ENCODE measurements at places on chromosomes 6 and 20. TPM values are rescaled to one million over a fixed set of nuclear protein-coding genes. Genes with fewer than 3 reads are reported as not detected.

Gene PLAGL1
- total RNA-seq = 16.3 TPM

Gene DEFB124
- not detected for total RNA-seq

Gene BEND6
- total RNA-seq = not detected

Gene JAG1
- 0.15 TPM for total RNA-seq

Gene KHDC1L
- not detected for total RNA-seq

Gene WRNIP1
- total RNA-seq = 32.8 TPM

Gene PRSS16
- total RNA-seq = 2.3 TPM

Gene HMGA1
- total RNA-seq = 429 TPM

Gene KLHDC3
- 52.3 TPM for total RNA-seq

Gene TXNDC5
- total RNA-seq = 64.5 TPM

Gene ZBTB12
- total RNA-seq = 2.0 TPM

Gene C6orf58
- total RNA-seq = not detected

Gene ARMC2
- 7.9 TPM for total RNA-seq

Gene ENPP4
- total RNA-seq = 8.8 TPM

Gene CCDC170
- not detected for total RNA-seq

Gene SLPI
- not detected for total RNA-seq

Gene EDN3
- total RNA-seq = 0.10 TPM

Gene NOX3
- total RNA-seq = not detected

Gene PARD6B
- total RNA-seq = 6.3 TPM

Gene STK38
- total RNA-seq = 27.5 TPM

Gene C20orf144
- 0.31 TPM for total RNA-seq

Gene ABCC10
- total RNA-seq = 31.9 TPM

Gene DLL1
- total RNA-seq = 0.41 TPM

Gene PI3
- not detected for total RNA-seq

Gene MAP7
- 1.3 TPM for total RNA-seq

Gene STX7
- 19.0 TPM for total RNA-seq

Gene MPC1
- total RNA-seq = 22.9 TPM

Gene C6orf141
- 0.86 TPM for total RNA-seq

Gene GJA1
- not detected for total RNA-seq

Gene SMLR1
- total RNA-seq = not detected

Gene ADTRP
- total RNA-seq = 26.1 TPM

Gene SOX18
- not detected for total RNA-seq

Gene RBPJL
- total RNA-seq = not detected

Gene GSTA3
- total RNA-seq = not detected

Gene GPX5
- not detected for total RNA-seq

Gene TBXT
- total RNA-seq = not detected

Gene CST4
- not detected for total RNA-seq

Gene PGBD1
- 1.6 TPM for total RNA-seq

Gene ARHGAP40
- not detected for total RNA-seq

Gene OR2J3
- total RNA-seq = not detected

All from activated CD4-positive, alpha-beta memory T cell treated with anti-CD3 and anti-CD28 coated beads for 36 hours (primary cell).